Lower lobe of right lung (tissue), 2 donors: ENCODE measurements at places on chromosomes 16 and 17.

GRCh38 chr17:44155488-44155887 lies 13.8 kb downstream of the HROB start:
- no peak for DNase-seq

GRCh38 chr17:39090400-39090799 lies 61.0 kb downstream of the PLXDC1 start:
- no peak for DNase-seq

GRCh38 chr16:56298948-56299596 lies 107.8 kb downstream of the GNAO1 start:
- DNase-seq: peak; percentile 52

GRCh38 chr17:976312-976711 lies 3.3 kb downstream of the NXN start:
- DNase-seq: no peak

DNA sequence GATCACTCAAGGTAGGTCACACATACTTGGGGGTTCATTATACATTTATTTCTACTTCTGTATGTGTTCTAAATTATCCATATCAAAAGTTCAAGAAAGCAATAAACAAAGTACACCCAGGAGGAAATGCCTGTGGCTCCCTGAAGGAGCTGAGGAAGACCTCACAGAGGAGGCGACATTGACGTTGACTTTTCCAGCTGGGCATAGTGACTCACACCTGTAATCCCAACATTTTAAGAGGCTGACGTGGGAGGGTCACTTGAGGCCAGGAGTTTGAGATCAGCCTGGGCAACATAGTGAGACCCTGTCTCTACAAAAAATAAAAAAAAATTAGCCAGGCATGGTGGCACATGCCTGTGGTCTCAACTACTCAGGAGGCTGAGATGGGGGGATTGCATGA lies 16.3 kb downstream of the ITGAD start:
- no peak for DNase-seq

DNA sequence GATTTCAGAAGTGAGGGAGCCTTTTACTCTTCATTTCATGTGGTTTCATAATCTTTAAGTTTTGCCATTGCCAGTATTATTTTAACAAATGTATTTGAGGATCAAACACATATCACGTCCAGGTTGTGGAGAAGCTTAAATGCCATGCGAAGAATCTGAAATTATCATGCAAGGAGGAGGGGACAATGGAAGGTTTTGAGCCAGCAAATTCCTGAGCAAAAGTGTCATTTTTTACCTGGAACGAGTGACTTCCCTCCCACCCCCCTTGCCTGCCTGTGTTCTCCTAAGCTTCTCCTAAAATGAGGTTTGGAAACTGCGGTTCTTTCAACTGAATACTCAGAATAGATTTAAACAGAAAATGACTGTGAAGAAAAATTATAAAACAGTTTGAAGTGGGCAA lies 77.6 kb downstream of the C16orf95 start:
- no peak for DNase-seq

DNA sequence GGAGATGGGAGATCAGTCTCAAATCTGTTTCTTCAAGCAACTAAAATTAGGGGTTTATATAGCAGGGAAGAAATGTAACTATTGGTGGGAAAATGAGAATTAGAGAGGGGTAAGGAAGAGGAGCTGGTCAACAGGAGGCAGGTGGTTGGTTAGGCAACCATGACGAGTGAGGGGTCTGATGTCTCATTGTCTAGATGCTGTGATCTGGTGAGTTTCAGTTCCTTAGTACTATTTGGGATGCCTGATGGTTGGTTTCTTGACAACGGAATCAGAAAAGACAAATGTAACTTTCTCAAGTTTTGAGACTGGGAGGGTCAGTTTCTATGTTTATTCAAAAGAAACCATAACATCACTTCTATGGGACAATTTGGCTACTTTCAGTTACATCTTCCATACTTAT lies 415.3 kb upstream of the C16orf82 start:
- DNase-seq: no peak

GRCh38 chr17:238964-239259 lies 57.5 kb upstream of the DOC2B start:
- peak; percentile 20 for DNase-seq

DNA sequence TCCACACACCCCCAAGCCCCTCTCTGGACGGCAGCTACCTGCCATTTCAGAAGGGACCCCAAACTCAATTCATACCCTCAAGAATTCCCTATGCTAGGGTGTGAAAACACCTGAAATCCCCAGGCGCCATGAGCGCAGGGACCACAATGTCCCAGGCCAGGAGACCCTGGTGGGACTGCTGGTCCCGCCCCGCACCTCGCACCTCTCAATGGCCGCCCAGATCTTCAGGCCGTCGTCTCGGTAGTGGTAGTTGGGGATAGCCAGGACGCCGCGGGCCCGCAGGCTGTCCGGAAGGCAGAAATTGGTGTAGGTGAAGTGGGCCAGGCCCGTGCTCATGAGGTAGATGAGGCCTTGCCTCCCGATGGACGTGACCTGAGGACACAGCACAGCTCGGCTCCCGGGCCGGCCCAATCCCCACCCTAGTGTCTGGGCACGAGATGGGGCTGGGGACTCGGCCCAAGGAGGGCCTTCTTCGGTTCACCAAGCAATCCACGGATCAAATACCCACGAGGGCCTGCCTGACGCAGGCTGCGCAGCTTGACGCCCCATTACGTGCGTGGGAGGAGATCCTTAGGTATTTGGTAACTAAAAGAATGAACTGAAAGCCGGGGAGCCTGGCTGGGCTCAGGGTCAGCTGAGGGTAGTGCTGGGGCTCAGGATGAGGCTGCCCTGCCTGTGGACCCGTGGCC lies 9.2 kb downstream of the ALOXE3 start:
- DNase-seq: no peak

GRCh38 chr16:77548151-77548550 lies 113.3 kb upstream of the ADAMTS18 start:
- no peak for DNase-seq

DNA sequence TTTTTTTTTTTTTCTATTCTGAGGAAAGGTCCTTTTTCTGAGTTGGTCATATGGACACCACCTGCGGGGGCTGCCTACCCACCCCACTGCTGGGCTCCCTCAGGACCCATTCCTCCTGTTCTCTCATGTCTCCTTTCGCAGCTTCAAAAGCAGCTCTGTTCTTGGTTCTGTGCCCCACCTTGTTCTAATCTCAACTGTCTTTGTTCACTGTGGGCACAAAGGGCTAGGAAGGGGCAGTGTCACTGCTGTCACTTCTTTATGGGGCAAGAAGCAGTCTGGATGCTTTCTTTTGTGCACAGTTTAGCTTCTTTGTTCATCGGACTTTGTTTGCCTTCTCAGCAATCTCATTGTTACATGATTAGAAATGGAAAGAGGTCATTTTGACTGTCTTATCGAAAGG lies 7.1 kb downstream of the GOSR2 start:
- no peak for DNase-seq

DNA sequence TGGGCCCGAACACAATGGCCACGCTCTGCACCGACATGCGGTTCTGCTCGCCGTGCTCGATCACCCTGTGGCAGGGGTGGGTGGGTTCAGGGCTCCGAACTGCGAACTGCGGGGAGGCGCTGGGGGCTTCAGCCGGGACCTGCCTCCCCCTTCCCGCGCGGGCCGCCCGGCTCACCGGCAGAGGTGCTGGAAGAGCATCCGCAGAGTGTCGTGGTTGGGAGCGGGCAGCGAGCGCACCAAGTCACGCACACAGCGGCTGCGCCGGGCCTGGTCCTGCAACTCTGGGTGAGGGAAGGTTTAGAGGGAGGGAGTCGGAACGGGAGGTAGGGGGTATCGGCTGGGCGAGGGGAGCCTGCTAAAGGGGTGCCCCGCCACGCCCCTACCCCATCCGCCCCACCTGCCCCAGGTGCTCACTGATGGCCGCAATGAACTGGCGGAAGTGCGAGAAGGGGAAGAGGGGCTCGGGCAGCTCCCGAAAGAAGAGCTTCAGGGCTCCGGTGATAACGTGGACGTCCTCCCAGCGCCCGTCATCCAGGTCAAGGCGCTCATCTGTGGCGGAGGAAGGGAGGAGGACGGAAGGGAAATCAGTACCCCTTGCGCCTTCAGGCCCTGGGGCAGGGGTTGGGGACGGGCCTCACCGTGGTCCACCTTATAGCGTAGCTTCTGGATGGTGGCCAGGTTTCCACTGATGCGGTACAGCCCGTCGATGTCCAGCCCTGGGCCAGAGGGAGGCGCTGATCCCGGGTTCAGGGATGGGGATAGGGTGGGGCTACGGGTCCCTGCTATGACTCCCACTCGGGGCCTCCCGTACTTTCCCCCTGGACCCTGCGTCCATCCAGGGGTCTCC lies 36.9 kb downstream of the ARHGAP27 start:
- no peak for DNase-seq

- no peak for DNase-seq
Observed at GRCh38 chr16:55899857-55900256, 24.7 kb upstream of the CES5A start.

DNA sequence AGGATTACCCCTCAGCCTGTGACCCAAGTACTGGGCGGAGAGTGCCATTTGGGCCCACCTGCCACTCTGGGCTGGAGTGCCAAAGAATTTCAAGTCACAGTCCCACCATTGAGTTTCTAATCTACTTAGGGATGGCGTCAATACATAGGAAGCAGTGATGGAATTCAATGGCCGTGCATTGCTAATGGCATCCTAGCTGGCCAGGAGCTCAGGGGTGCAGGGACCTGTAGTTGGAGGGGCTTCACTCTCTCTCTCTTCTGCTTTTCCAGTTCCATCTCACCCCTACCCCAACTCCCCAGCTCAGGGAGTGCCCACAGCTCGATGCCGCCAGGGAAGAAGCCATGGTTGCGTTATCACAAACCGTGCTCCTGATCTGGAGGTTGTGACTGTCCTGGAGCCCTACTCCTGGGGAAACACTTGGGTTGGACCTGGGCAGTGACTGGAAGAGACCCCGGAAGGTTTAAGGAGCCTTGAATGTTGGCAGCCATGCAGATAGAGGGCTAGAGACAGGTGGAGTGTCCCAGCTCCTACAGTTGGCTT lies 2.4 kb downstream of the MMP15 start:
- DNase-seq: no peak

GRCh38 chr17:29147682-29148081 lies 32.5 kb downstream of the MYO18A start:
- DNase-seq: no peak

GRCh38 chr16:23509782-23510163 lies 521 bp downstream of the GGA2 start:
- no peak for DNase-seq

DNA sequence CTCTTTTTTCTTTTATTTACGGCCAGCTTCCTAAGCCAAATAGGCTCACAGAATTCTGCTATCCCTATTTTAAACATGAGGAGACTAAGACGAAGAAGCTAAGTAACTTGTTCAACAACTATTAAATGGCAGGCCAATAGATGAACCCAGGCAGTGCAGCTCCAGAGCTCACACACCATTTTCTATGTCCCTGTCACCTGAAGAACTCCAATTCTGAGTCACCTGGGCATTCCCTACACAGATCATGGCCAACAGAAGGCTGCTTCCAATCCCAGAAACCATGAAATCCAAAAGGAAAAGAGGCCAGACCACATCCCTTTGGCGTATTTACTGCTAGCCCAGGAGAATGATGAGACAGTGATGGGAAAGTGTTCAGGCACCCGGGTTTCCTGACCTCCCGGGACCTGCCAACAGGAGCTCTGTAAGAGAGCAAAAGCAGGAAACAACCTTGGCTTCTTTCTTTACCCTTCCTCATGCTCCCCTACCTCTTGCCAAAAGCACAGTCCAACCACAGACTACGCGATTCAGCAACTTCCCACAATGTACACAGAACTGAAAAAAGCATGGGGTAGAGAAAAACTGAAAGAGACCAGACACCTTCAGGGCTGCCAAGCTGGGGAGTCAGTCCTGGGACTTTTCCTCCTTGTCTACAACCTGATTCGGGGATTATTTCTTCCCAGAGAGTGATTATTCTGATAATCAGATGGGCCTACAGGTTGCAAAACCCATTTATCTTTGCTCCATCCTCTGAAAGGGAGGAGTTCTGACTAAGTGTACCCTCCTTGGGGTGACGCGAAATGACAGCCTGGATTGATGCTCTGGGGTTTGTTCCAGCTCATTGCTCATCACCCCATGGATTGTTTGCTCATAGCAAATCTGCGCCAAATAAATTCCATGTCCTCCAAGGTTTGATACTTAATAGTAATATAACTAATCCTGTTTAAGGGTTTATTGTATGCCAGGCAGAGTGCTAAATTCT lies 47.8 kb upstream of the HAS3 start:
- no peak for DNase-seq

DNA sequence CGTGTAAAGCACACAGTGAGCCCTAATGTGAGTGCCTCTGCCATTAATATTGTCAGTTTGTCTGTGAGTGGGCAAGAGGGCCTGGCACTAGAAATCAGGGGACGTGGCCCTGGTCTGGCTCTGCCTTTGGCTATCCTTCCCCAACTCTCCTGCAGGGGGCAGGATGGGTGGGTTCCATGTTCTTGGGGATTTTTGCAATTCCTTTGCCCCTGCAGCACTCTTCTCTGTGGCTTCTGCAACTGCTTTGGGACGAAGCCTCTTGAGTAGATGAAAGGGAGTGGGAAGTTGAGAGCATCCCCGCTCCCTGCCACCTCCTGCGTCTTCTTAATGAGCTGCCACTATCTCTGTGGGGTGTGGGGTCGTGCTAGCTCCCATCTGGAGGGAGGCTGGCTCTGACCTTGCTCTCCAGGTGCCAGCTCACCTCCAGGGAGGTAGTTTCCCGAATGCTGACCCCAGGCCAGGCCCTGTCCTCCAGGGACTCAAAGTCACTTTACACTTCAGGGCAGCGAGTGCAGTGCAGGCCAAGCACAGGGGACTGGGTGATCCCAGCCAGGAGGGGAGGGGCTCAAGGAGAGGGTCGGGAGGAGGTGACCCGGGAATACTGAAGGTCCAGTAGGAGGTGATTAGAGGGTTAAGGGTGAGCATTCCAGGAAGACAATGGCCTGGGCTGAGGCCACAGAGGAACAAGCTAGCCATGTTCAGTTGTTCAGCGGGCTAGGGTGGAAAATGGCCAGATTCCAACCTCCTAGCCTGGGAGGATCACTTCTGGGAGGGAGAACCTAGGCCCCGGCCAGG lies 121.0 kb upstream of the NLRP1 start:
- no peak for DNase-seq

DNA sequence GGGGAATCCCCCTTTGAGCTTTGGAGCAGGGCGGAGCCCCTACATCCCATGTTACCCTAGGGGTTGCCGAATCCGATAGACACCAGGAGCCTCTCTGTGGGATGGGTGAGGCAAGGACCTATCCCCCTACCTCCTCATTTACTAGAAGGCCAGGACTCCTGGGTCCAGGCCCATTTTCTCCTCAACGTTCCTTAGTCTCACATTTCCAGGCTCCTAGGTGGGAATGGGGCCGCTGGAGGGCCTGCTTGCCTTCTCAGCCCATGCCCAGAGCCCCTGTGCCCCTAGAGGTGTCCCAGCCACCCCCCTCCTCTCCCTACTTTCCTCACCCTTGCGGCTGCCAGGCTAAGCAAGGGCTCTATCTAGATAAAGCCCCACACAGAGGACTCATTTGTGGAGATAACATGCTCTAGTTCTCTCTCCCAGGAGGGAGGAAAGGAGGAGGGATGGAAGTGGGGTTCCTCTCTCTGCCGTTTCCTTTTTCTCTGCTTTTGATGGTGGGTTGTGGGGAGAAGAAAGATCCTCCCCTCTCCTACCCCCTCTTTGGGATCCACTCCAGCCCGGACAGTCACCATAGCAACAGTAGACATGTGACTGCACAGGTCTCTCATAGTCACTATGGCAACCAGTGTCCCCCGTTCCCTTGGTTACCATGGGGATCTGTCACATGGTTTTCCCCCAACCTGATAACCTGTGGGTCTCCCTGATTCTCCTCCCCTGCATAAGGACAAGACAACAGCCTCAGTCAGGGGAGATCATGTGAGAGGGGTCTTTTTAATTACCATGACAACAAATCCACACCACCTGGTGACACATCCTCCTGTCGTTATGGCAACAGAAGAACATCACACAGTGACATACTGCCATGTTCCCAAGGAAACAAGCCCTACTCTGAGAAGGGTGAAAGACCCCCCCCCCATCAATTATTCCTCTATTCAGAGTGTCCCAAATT lies 5.2 kb downstream of the CACNA1G start:
- DNase-seq: no peak
